NCI-H1092 treated with DMSO at 0.1 percent for 48 hours (cell line): ENCODE measurements at places on chromosomes 16 and 17.

DNA sequence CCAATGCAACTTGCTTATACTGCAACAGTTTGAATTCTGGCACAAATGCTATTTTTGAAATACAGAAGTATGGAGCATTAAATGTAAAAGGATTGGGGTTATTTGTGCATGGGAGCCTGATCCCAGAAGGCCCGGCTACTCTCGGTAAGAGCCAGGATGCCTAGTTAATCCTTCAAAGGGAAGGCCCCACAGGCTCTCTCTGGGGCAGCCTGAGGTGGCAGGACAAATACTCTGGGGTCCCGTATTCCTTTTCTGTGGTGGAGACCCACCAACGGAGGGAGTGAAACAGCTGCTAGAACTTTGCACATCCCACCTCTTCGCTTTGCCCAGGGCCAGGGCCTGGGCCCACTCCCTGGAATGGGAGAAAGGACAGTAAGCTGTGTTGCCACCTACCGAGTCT, 30.4 kb downstream of the ERN1 start:
- DNase-seq = no peak

DNA sequence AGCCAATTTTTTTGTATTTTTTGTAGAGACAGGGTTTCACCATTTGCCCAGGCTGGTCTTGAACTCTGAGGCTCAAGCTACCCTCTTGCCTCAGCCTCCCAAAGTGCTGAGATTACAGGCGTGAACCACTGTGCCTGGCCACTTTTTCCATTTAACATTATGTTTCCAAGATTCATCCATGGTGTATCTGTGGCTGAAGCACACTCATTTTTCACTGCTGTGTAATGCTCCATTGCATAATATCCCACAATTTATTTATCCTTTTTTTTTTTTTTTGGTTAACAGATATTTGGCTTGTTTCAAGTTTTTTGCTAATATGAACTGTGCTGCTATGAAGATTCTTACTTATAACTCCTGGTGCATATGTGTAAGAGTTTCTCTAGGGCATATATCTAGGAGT, 1.9 kb upstream of the NUP93 start:
- DNase-seq = no peak

GRCh38 chr17:34503528-34504195, 75.7 kb upstream of the TMEM132E start:
- no peak for DNase-seq

- DNase-seq = no peak
Measured at GRCh38 chr16:84166796-84167695, 19.8 kb downstream of the TAF1C start.

DNA sequence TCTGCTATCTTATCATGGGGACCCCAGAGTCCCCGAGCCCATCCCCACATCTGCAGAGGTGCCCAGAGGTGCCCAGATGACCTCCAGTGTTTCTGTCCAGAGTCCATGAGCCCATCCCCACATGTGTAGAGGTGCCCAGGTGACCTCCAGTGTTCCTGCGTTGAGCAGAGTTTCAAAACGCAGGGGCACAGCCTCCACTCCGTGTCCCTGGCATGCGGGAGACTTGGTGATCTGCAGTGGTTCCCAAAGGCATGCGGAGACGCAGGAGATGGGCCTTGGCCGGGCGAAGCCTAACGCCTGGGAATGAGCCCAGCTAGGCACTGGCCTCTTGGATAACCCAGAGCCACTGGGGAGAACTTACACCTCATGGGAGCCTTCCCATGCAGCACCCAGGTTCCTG, 41.3 kb downstream of the COX4I1 start:
- DNase-seq = no peak

GRCh38 chr17:77456951-77457548, 316.3 kb downstream of the SEC14L1 start:
- no peak for DNase-seq

GRCh38 chr17:4945176-4945943, 3.0 kb downstream of the PFN1 start:
- no peak for DNase-seq

- DNase-seq = no peak
Measured at GRCh38 chr16:83403761-83404160, 404.0 kb upstream of the HSBP1 start.

DNA sequence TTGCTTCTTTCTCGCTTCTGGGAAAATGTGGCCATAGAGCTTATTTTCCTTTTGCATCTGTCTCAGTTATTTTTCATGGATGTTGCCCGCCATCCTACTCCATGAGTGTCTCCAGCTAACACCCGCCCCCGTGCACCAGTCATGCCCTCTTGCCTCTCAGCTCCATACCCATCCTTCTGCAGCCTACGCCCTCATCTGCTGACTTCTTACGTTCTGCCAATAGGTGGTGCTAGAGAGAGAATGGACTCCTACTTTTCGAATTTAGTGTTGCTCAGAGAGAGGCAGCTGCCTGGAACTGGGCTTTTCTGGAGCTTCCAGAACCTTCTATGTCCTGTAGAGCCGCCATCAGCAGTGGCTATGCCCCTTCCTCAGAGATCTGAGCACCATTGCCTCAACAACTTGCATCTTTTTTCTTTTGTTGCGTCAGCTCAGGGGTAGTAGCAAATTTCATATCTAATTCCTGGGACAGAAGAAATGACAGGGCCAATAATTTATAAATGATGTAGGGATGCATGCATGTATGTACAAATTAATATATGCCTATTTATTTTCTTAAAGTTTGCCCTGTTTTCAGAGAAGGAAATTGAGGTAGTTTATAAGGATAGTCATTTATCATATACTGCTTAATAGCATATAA, 119.7 kb upstream of the MYOCD start:
- DNase-seq = peak; percentile 1

DNA sequence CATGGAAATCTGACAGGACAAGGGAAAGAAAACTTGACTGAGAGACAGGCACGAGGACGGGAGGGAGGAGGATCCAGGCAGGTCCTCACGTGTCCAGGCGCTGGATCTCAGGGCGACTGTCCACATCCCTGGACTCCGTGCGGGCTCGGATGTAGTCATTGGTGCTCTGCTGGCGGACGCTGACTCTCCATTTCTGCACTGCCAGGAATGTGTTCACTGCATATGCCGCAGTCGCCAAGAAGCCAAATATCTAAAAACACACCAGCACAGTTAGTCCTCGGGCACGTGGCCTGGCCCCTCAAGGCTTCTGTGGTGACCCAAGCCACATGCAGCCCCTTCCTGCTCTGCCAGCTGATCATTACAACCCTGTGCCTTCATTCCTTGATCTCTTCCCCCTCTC, 17.5 kb downstream of the CMTM3 start:
- no peak for DNase-seq

DNA sequence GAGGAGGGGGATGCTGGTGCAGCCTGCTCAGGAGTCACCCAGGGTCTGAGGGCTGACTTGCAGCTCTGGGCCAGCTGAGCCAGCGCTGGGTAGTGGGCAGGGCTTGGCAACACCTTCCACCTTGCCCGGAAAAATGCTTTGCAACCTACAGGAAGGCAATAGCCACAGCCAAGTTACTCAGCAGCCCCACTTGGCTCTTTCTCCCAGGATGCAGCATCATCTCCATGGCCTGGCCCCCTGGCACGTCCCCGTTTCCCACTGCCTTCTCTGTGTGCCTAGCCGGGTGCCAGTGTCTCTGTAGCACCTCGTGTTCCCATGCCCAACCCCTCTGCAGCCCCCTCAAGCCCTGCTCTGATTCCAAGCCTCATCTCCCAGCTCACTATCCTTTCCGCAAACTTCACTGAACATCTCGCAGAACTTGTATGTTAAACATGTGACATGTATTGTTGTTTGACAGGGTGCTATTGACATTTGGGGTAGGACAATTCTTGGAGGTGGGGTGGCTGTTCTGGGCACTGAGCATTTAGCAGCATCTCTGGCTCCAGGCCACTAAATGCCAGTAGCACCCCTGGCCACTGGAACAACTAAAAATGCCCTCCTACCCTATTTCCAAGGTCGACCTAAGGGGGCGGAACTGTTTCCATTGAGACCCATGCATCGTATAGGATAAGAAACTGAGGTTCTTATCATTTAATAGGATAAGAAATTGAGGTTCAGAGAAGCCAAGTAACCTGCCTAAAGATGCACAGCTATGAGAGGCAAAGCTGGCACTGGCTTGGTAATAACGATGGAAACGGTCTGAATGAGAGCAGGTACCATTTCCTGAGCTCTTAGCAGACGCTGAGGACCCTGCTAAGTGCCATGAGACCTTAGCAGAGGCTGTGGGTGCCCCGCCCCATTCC, 12.2 kb downstream of the DEXI start:
- peak; percentile 61 for DNase-seq

- DNase-seq = peak; percentile 17
Measured at GRCh38 chr16:89556750-89557689, 3.5 kb upstream of the RPL13 start.

- DNase-seq = no peak
Measured at GRCh38 chr16:23869052-23869451, 33.3 kb downstream of the PRKCB start.

DNA sequence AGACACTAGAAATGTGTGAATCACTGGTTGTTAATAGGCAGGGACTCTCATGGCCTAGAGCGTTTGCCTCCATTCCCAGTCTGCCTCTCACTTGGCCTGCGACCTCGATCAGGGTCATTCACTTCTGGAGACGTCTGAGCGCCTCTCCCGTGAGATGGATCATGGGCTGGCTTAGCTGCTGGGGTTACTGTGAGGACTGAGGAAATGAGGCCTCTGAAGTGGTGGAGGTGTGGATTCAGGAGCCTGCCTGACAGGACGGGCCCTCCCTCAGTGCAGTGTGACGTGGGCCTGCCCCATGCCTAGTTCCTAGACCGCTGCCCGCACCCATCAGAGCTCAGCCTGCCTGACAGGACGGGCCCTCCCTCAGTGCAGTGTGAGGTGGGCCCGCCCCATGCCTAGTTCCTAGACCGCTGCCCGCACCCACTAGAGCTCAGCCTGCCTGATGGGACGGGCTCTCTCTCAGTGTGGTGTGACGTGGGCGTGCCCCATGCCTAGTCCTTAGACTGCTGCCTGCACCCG, 61.9 kb downstream of the BANP start:
- DNase-seq = no peak

GRCh38 chr17:46766493-46767491, 51.7 kb downstream of the WNT3 start:
- DNase-seq = no peak
